Liver (tissue), 10 donors: ENCODE measurements at places on chromosomes 11 and 22. TPM values are rescaled to one million over a fixed set of nuclear protein-coding genes. Genes with fewer than 3 reads are reported as not detected.

DNA sequence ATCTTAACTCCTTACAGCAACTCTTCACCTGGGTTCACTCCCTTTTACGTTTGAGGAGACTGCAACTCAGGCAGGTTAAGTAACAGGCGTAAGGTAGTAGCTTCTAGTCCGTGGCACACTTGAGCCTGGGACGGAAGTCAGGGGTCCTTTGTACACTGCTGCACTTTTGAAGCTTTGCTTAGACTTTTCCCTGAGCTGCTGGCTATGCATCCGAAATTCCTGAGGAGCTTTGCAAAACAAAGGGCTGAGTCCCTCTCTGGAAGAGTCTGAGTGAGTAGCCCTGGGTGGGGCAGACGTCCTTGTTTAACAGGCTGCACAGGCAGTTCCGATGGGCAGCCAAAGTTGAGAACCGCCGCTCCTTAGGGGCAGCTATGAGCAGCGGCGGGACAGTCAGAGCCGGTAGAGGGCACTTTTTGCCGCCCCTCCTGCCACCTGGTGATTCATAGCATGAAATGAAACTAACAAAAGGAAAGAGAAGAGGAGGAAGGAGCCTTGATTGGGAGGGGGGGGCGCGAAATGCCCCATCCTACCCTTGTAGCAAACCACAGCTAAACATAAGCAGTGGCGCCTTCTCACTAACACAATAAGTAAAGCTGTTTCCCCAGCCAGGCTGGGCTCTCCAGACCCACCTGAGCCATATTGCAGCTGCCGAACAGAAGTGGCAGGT, 1.4 kb downstream of the TMEM109 start:
- H3K36me3 ChIP-seq, result peaks cover 6% of the 10 kb centered on the region
- H3K4me3 ChIP-seq, result no peak overlapping the region
- no peaks in the 10 kb centered on the region for H3K27me3 ChIP-seq
- DNase-seq, result no peak

Gene CLCF1
- polyA plus RNA-seq, result 1.8 TPM

Gene TPH1
- 0.04 TPM for polyA plus RNA-seq

DNA sequence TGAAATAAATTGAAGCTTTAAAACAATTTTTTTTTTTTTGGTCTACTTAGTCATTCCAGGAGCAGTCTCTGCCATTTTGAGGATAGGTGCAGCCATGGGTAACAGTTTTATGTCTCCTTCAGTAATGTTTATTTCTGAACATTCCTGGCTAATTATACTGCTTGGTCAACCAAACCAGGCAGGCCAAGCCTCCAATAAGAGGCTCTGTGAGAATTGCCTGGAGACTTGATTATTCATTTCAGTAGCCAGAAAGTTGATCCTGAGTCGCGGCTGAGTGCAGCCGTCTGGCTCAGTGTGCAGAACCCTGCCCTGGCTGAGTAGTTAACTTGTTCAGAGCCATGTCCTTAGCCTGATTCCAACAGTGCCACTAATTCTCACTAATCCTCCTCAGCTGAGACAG, 364.0 kb upstream of the FAT3 start:
- no peak for DNase-seq
- no peaks in the 10 kb centered on the region for H3K36me3 ChIP-seq
- H3K4me3 ChIP-seq, result no peak overlapping the region
- no peaks in the 10 kb centered on the region for H3K27me3 ChIP-seq
- H3K4me1 ChIP-seq, result no peaks in the 10 kb centered on the region

Gene ASRGL1
- polyA plus RNA-seq, result 11.9 TPM

Gene SLC22A9
- 10.0 TPM for polyA plus RNA-seq

Gene DNHD1
- polyA plus RNA-seq, result 6.3 TPM

DNA sequence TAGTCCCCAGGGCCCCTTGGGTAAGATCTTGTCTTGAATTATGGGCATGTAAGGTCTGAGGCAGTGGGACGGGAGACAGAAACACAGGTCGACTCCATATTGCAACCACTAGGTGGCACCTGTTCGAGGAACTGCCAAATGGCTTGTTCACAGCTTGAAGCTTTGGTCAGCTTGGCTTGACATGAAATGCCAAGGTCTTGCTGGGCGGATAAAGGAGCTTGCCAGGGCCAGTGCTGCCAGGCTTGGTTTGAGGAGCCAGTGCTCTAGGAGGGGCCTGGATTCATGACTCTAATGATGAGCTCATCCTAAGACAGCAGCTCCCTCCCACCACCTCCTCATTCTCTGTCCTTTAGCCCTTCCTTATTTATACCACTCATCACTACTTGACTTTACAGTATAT, 11.9 kb upstream of the NRIP3 start:
- H3K27me3 ChIP-seq, result no peaks in the 10 kb centered on the region
- H3K27ac ChIP-seq, result no peak overlapping the region
- no peaks in the 10 kb centered on the region for H3K4me1 ChIP-seq
- no peak for DNase-seq

Gene INPP5J
- 0.08 TPM for polyA plus RNA-seq

- H3K27ac ChIP-seq, result no peak overlapping the region
- no peaks in the 10 kb centered on the region for H3K4me1 ChIP-seq
- H3K27me3 ChIP-seq, result no peaks in the 10 kb centered on the region
- no peaks in the 10 kb centered on the region for H3K36me3 ChIP-seq
- no peak for DNase-seq
These were observed 36.5 kb downstream of the SDHD start for GRCh38 chr11:112123129-112123528.

Gene ARVCF
- 10.6 TPM for polyA plus RNA-seq

DNA sequence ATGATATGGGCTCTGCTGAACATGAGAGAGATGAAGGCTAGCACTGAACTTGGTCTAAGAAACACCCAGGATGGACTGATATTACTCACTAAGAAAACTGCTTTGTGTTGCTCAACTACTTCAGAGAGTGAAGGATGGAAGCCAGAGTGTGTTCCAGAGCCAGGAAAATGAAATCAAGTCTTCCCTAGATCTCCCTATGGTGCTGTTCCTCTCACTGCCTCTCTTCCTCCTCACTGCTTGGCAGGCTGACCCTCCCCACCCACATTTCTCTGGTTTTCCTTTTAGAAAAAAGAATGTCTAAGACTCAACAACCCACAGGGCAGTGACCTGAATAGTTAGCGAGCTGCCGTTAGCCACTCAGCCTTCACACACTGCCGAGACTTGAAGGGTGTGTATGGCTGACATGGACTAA, 65.6 kb downstream of the CCDC81 start:
- no peak overlapping the region for H3K27ac ChIP-seq
- H3K4me1 ChIP-seq, result no peaks in the 10 kb centered on the region
- no peaks in the 10 kb centered on the region for H3K36me3 ChIP-seq

DNA sequence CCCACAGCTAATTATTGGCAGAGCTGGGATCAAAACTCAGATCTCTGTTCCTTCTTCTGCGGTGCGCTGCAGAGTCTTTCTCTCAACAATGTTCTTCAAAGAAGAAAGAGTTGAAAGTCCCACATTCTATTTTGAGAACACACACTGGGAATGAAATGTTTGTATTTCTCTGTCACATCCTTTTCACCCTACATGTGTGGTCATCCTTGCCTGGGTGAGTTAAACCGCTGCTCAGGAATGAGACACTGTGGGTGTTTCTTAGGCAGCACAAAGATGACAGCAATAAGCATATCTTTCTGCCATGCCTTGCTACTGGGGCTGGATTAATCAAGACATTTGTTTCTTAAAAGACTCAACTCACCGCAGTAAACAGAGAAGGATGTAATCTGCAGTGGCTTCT, 222.6 kb downstream of the LARGE1 start:
- DNase-seq, result no peak
- no peaks in the 10 kb centered on the region for H3K36me3 ChIP-seq
- H3K4me3 ChIP-seq, result no peak overlapping the region
- no peaks in the 10 kb centered on the region for H3K27me3 ChIP-seq
- no peak overlapping the region for H3K27ac ChIP-seq
- H3K4me1 ChIP-seq, result no peaks in the 10 kb centered on the region

DNA sequence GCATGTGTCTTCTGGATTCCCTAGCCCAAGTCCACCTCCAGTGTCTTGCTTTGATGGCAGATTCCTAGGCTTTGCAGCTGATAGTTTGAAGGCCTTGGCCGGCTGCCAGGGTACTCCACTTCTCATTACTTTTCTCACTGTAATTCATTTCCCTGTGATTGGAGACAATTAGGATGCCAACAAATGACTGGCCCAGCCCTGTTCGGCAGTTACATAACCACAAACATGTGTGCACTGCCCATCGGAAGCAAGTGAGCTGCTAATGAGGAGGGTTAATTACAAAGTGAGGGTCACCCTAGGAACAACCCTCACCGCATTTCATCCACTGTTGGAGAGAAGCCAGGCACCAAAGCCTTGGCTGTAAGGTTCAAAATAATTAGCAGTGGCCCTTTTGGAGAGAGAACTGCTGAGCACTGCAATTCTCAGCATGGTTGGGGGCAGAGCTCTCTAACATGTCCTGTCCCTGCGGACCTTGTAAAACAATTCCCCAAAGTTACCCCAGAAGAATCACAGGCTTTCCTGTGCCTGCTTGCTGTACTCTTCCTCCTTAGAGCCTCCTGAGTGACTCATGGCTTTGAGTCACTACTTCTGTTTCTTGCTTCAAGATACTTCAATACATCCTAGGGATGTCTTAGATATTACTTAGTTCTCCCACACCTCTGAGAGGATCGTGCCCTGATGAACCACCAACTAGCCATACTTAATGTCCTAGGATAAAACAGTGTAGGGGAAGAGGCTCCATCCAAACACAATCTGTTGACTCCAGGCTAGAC, 109.7 kb upstream of the GALNT18 start:
- no peaks in the 10 kb centered on the region for H3K4me1 ChIP-seq
- no peak overlapping the region for H3K27ac ChIP-seq
- H3K36me3 ChIP-seq, result no peaks in the 10 kb centered on the region
- H3K4me3 ChIP-seq, result no peak overlapping the region
- DNase-seq, result no peak
- no peaks in the 10 kb centered on the region for H3K27me3 ChIP-seq

DNA sequence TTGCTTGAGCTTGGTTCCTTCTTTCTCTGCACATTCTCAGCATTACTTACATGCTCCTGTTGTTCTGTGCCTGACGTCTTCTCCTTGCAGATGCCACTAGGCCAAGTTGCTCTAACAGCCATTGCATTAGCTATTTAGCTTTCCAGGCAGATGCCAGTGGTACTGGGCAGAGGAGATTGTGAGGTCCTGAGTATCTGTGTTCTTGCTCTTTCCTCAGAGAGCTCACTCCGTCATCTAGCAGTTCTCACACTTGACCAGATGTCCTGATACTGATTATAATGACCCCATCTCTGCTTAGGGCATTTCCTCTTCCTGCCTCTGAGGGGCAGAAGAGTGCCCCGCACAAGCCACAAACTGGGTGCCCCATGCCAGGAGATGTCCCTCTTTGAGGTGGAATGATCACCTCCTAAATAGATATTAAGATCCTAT, 30.7 kb downstream of the ARHGAP1 start:
- no peak for DNase-seq
- no peaks in the 10 kb centered on the region for H3K27me3 ChIP-seq
- no peak overlapping the region for H3K4me3 ChIP-seq
- no peak overlapping the region for H3K27ac ChIP-seq

Gene OVCH2
- not detected for polyA plus RNA-seq

GRCh38 chr11:107359701-107360100, 97.9 kb downstream of the CWF19L2 start:
- no peaks in the 10 kb centered on the region for H3K36me3 ChIP-seq
- H3K27ac ChIP-seq, result no peak overlapping the region
- DNase-seq, result no peak
- H3K4me3 ChIP-seq, result no peak overlapping the region
- no peaks in the 10 kb centered on the region for H3K27me3 ChIP-seq

DNA sequence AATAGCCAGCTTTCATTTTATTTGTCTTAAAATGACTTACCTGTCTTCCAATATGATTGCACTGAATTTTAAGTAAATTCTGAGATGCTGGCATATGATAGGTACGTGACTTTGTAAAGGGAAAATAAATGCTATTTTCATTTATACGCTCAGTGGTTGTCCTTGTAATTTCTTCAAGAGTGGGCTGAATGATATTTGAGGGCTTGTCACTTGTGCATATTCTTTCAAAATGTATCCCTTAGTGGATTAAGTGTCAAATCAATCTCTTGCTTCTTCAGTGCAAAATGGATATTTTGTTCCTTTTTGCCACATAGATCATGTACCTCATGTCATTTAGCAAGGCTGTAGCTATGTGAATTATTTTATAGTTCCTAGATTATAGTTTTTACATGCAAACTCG, 56.9 kb downstream of the GAS2 start:
- H3K27ac ChIP-seq, result no peak overlapping the region
- H3K4me3 ChIP-seq, result no peak overlapping the region
- no peaks in the 10 kb centered on the region for H3K27me3 ChIP-seq

GRCh38 chr22:44218071-44218470, 37.3 kb downstream of the PARVG start:
- no peak overlapping the region for H3K4me3 ChIP-seq
- no peak overlapping the region for H3K27ac ChIP-seq
- no peaks in the 10 kb centered on the region for H3K36me3 ChIP-seq
- H3K4me1 ChIP-seq, result no peaks in the 10 kb centered on the region

- H3K27me3 ChIP-seq, result no peaks in the 10 kb centered on the region
- H3K27ac ChIP-seq, result no peak overlapping the region
- no peaks in the 10 kb centered on the region for H3K36me3 ChIP-seq
- H3K4me3 ChIP-seq, result no peak overlapping the region
- no peak for DNase-seq
- H3K4me1 ChIP-seq, result no peaks in the 10 kb centered on the region
These were observed 110.6 kb downstream of the ETS1 start for GRCh38 chr11:128476729-128477128.

Gene OMP
- polyA plus RNA-seq, result not detected

DNA sequence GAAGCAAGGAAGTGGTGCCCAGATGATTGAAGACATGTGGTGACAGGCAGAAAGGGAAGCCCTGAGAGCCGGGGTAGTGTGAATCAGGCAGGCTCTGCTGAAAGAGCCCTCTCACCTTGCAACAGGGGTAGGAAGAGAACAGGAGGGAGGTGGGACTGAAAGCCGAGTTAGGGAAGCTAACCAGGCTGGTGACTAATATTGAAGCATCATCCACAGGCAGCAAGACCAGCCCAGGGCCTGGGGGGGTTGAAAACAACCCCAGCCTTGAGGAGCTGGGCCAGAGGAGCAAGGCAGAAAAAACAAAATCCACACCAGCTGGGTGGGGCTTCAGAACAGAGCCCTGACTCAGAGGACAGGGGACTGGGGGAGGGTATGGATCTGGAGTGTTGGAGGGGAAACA, 35.0 kb upstream of the CRTAM start:
- no peaks in the 10 kb centered on the region for H3K36me3 ChIP-seq
- no peak for DNase-seq
- no peaks in the 10 kb centered on the region for H3K27me3 ChIP-seq
- no peaks in the 10 kb centered on the region for H3K4me1 ChIP-seq

Gene GGTLC3
- polyA plus RNA-seq, result not detected

DNA sequence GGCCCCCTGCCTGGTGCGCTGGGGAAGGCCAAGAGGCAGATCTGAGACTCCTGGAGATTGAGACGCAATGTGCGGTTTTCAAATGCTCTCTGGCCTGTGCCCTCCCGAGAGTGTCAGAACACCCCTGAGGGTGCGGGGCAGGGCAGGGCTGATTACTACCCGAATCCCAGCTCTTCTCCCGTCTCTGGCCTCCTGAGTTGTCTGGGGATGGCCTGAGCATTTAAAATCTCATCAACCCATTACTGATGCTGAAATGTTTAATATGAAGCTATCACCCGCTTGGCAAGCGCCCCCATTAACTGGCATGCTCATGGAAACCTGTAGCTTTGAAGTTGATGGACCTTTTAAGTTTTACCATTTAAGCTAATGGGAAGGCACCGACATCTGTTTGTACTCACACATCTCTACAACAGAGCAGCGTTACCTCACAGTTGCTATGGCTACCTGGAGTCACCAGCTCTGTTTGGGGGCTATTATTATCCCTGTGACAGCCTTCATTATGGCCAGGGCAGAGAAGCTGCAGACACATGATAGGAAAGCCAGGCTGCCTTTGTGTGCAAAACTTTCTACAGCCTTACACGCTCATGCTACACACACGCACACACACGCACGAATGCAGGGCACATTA, 3.6 kb upstream of the MB start:
- no peak overlapping the region for H3K4me3 ChIP-seq
- H3K27me3 ChIP-seq, result no peaks in the 10 kb centered on the region
- DNase-seq, result no peak
- H3K27ac ChIP-seq, result no peak overlapping the region

Gene NXPE1
- polyA plus RNA-seq, result not detected

Gene CRYBB2
- polyA plus RNA-seq, result 0.10 TPM

Gene MUC5AC
- polyA plus RNA-seq, result not detected
